T-helper 1 cell (primary cell): ENCODE measurements at places on chromosomes 13 and 19.

GRCh38 chr19:19403373-19403901, 2.0 kb upstream of the GATAD2A start:
- no peak for DNase-seq

- no peak for DNase-seq
These were observed 204.4 kb upstream of the TRPC4 start for GRCh38 chr13:38073931-38074330.

GRCh38 chr13:35804901-35805300, 326.3 kb downstream of the DCLK1 start:
- DNase-seq, result no peak

- DNase-seq, result peak; percentile 55
These were observed 10.4 kb upstream of the TYK2 start for GRCh38 chr19:10390652-10391286.

- DNase-seq, result no peak
These were observed 331.3 kb downstream of the NDFIP2 start for GRCh38 chr13:79812070-79812850.

DNA sequence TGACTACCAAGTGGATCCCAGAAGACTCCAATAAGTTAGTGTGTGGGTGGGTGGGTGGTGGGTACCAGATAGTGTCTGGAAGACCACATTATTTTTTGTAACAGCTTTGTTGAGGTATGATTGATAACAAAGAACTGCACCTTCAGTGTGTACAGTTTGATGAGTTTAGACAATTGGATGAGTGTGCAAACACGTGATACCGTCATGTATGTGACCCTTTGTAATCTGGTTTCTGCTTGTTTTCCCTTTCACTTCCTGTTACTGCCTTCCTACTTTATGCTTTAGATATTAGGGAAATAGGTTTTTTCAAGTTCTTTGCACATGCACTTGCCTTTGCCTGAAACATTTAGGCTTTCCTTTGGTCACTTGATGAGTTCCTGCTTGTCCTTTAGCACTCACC, 8.5 kb downstream of the RPL21 start:
- DNase-seq, result no peak

DNA sequence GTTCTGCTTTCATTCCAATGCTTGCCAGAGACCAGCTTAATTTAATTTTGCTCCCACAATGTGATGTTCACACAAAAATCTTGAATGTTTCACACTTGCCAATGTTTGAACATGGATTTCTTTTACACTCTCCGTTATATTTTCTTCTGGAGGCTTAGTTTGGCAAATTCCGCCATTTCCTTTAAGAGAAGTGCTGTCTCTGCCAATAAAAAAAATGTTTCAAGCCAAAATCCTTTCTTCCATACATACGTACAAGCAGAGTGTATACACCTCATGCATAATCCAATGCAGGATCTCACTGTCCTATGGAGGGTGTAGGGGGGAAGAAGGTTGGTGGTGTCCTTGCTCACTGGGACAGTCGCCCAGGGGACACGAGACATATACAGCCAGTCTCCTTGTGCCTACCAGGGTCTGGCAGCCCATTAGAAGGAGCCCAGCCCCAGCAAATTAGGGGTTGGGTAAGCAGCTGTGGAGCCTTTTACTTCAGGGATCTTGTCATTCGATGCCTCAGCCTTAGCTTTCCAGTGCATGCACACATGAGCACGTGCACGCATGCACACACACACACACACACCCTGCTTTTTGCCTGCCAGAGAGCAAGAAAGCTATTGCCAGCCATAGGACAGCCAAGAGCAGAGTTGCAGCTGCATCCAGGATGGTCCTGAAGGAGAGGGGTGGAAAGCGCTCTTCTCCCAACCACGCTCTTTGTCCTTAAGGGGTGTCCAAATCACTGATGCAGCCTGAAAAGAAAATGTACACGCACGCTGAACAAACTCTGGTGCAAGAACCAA, 208.3 kb downstream of the FOXO1 start:
- DNase-seq, result no peak

- no peak for DNase-seq
These were observed 401 bp downstream of the C19orf85 start for GRCh38 chr19:55464039-55464661.

DNA sequence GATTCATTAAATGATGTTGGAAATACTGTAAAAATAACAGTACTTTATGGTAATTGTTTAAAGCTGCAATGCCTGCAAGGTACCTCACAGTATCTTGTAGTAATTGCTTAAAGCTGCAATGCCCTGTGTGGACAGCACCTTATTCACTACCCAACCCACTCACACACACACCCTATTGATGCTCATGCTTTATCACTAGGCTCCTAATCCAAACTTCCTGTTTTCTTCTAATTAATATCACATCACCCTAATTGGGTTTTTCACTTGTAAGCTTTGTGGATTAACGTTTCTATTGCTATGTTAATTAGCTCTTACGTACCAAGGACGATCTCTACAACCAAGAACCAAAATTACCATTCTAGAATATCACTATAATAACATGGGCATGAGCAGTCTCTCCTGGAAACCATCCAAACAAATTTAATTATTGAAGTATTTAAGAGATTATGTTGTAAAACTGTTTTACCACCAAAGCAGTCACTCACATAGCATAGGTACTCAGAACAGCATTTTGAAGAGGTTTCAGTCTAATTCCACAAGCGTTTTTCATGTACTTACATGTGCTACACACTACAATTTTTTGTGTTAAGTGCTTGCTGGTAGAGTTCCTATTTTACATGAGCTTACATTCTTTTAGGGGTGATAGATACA, 303.8 kb downstream of the PCDH9 start:
- DNase-seq, result no peak

GRCh38 chr13:31756346-31756745, 17.0 kb downstream of the RXFP2 start:
- no peak for DNase-seq

DNA sequence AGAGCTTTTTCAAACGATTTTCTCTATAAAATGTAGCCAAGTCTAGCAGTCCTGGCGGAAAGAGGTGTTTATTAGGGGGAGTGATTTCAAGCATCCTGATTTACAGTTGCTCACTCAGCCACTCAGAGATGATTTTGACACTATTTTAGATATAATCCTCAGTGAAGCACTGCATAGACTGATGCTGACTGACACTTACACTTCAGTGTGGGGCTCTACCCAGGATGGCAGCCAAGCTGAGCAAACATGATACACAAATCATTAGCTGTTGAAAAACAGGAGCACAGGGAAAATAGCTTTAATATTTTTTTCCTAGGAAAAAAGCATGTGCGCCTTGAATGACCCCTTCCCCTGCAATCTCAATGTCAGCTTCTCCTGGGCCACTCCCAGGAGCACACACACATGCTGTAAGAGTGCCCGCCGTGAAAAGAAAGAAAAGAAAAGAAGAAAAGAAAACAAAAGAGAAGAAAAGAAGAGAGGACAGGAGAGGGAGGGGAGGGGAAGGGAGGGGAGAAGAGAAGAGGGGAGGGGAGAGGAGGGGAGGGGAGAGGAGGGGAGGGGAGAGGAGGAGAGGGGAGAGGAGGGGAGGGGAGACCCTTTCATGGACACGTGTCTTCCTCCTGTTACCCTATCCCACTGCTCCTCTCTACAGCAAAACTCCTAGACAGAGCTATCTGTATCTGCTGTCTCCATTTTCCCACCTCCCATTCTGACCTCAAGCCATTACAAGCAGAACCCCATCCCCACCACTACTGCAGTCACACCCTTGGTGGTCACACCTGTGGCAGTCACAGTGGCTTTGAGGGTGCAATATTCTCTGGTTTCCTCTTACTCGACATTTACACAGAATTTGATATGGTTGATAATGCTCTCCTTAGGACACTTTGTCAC, 36.4 kb downstream of the RCBTB2 start:
- no peak for DNase-seq

- DNase-seq, result no peak
These were observed 656.8 kb downstream of the SLITRK6 start for GRCh38 chr13:85142351-85142927.

GRCh38 chr13:24671386-24672113, 8.7 kb upstream of the ATP12A start:
- no peak for DNase-seq

DNA sequence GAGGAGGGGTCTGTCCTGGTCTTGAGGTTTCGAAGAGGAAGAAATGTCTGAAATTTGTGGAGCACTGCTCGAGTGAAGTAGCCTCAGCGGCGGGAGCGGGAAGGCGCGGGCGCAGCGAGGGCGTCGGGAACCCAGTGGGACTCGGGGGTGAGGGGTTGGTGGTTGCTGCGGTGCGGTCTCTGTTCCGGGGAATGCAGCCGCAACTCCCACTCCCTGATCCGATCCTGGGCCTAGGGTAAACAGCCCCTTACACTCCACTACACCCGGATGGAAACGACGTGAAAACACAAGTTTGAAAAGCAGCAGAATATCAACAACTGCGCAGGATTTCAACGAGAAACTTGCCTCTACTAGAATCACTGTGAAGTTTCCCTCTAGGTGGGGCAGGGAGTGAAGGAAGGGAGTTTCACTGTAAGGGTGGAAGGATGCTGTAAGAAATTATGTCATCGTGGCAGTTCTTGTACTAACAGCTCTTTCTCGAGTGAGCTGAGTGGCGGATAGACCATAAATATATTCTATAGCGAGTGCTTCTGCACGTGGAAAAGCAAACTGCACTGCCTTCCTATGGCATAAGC, 2.0 kb upstream of the KLF12 start:
- peak; percentile 25 for DNase-seq

DNA sequence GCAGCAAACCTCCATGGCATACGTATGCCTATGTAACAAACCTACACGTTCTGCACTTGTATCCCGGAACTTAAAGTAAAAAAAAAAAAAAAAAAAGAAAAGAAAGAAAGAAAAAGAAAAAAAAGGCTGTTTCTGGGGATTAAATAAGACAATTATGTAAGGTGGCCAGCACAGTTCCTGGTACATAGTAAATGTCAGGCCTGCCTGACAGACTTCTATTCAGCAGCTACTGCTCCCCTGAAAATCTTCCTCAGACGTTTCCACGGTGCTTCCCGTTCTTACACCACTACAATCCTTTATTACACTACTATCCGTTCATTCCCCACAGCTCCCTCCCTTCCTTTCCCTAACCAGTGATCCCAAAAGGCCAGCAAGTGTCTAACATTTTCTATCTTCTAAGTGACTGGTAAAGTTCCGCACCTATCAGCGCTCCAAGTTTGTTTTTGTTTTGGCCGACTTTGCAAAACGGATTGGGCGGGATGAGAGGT, 636 bp upstream of the RB1 start:
- no peak for DNase-seq

DNA sequence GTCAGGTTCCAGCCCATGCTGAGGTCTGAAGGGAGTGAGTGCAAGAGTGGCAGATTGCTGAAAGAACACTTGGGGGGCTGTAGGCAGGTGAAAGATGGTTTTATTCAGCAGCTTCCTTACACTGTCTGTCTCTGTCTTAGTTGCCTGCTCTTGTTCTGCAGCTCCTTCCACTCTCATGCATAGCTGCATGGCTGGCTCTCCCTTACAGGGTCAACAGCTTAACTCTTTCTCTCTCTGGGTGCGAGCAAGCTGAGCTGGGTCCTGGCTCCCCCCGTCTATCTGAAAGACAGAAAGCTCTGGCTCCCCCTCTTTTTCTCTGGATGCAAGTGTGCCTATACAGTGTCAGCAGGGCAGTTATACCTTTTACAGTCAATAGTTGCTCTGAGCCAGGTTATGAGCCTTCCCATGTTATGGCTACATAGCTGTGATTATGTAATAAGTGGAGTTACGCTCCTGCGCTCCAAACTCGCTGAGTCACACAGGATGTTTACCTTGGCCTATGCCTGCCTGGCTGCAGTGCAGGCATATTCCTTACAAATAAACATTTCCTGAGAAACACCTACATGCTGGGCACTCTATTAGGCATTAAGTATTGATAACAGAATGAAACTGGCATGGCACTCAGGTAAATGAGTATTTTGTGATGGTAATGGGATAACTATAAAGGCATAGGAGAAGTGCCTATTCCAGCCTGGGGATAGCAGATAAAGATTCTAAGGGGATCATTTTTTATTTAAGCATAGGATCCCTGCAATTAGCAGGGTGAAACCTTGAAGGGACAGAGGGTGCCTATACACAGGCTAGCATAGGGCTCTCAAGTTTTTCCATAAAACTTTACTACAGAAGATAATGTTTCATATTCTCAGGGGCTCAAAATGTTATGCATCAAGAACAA, 826.9 kb upstream of the PCDH9 start:
- DNase-seq, result no peak
